ENCODE measurements at places on chromosomes 2 and 18.

DNA sequence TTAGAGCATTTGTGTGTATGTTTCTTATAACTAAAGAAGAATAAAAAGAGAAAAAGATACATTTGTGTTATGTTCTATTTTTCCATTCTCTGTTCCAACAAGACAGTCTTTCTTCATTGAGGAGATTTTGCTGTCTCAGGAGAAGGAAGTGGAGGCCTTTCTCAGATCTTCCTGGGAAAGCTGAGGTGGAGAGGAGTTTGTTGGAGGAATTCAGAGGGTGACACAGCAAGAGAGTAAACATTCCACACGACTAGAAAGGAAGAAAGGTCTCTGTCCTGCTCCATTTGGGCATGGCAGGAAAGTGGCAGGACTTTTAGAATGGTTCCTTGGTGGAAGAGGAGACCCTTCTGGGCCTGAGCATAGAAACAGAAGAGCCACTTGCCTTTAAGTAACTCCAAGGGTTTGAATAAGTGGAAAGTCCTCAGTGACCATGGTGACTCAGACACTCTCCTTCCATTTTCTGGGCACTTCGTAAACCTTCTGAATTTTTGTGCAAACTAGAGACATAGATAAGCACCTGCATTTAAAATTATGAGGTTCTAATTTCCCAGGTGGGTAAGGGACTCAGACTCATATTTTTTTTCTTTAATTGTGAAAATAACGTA is 52.3 kb upstream of the COL5A2 start:
- DNase-seq = no peak

- no peak for DNase-seq
Measured at GRCh38 chr18:49398331-49398730, 62.1 kb downstream of the DYM start.

DNA sequence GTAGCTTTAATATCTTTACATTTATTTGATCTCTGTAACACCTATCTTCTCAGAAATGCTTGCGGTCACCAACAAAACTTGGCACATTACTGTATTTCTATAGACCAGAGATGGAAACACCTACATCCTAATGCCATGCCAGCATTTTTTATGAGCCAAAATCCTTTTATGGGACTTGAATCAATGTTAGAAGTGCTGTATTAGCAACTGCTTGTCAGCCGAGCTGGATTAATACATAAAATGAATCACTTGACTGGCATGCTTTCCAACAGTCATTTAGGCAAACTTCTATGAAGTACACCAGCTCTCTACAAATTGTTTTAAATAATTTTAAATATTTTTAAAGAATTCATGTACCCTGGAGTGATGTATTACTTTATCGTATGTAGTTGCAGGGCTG is 272.9 kb upstream of the NRP2 start:
- DNase-seq = no peak

GRCh38 chr2:205148755-205149154 is 533.5 kb upstream of the NRP2 start:
- DNase-seq = no peak

DNA sequence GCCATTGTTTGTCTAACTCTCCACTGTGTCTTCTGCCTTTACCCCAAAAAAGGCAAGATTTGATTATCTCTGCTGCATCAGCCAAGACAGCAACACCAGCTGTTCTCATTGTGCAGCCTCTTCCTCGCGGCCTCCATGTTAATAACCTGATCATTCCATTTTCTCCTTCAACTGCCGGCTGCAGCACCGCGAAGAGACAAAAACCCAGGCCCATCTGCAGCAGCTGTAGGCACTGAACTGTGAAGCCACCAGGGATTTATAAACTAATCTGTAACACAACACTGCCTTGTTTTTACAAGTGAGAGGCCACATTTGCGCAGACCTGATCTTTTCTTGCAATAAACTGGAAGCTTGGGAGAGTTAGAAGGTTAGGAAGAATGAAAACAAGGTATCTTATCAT is 147.8 kb downstream of the SATB2 start:
- DNase-seq = peak; percentile 75

- no peak for DNase-seq
Measured at GRCh38 chr2:9836074-9836473, 7.2 kb upstream of the TAF1B start.

DNA sequence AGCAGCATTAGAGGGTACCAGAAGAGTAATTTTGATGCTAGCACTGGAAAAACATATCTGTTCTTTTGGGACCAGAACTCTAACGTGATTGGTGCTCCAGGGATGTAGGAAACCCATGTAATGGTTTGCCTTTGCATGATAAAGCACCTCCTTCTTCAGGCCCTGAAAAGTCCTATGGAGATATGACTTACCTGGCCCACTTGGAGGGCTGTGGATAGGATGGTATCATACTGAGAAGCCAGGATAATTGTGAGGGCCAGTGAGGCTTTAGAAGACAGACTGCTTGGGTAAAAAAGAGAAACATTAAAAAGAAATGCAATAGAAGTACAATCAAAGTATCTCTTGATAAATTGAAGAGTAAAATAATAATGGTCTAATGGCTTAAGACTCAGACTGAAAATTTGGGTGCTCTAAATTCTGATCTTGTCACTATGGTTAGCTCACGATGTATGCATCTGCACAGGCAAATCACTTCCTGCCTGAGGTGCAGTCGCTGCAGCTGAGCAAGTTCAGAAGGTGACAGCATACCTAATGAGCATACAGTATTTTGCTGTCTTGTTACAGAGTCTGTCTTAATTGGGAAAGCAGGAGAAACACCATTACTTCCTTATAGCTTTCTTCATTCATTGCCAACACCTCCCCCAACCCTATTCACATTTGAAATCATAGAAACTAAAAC is 371.5 kb downstream of the NUP35 start:
- DNase-seq = no peak

GRCh38 chr2:197311421-197312033 is 947 bp upstream of the ANKRD44 start:
- no peak for DNase-seq

DNA sequence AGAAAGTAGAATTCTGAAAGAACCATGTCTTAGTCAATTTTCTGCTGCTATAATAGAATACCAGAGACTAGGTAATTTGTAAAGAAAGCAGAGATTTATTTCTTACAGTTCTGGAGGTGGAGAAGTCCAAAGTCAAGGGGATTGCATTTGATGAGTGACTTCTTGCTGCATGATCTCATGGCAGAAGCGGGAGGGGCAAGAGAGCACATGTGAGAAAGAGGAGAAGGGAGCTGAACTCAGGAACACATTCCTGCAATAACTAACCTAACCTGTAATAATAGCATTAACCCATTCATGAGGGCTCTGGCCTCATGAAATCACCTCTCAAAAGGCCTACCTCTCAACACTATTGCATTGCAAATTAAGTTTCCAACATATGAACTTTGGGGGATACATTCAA is 797.5 kb upstream of the POU3F3 start:
- DNase-seq = no peak
